ENCODE measurements at places on chromosomes 4 and X. TPM values are rescaled to one million over a fixed set of nuclear protein-coding genes. Genes with fewer than 3 reads are reported as not detected.

The PI4K2B gene
- polyA plus RNA-seq = 4.9 TPM

The EXOC1L gene
- not detected for polyA plus RNA-seq

The SLITRK4 gene
- polyA plus RNA-seq = 5.9 TPM

The SLC2A9 gene
- polyA plus RNA-seq = 2.5 TPM

The BTK gene
- 7.5 TPM for polyA plus RNA-seq

The RTL9 gene
- polyA plus RNA-seq = 0.69 TPM

The GPRASP1 gene
- polyA plus RNA-seq = 47.1 TPM

The NUP62CL gene
- 0.53 TPM for polyA plus RNA-seq

Data from ovary (tissue), 10 donors.